ENCODE measurements at places on chromosomes 11 and 22.

- DNase-seq = no peak
Observed at GRCh38 chr11:58994171-58994570, 54.9 kb downstream of the GLYATL1 start.

DNA sequence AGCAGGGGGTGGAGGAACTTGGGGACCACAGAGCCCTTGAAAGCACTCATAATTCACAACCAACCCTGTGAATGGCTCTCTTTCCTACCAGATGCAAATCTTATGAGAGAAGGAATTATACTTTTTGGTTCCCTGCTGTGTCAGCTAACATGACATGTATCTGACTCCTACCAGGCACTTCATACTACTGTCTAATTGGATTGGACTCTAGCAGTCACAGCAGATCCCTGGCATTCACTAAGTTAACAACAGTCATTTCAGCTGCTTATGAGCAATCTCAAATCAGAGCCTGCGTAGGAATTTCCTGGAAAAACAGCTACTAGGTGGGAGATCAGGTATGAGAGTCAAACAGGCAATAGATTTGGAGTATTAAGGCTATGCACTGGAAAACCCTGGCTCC lies 11.1 kb upstream of the ENDOD1 start:
- no peak for DNase-seq

- no peak for DNase-seq
Observed at GRCh38 chr11:64535811-64536210, 55.2 kb upstream of the SLC22A12 start.

GRCh38 chr11:34205326-34206035 lies 100.1 kb downstream of the NAT10 start:
- DNase-seq = no peak

DNA sequence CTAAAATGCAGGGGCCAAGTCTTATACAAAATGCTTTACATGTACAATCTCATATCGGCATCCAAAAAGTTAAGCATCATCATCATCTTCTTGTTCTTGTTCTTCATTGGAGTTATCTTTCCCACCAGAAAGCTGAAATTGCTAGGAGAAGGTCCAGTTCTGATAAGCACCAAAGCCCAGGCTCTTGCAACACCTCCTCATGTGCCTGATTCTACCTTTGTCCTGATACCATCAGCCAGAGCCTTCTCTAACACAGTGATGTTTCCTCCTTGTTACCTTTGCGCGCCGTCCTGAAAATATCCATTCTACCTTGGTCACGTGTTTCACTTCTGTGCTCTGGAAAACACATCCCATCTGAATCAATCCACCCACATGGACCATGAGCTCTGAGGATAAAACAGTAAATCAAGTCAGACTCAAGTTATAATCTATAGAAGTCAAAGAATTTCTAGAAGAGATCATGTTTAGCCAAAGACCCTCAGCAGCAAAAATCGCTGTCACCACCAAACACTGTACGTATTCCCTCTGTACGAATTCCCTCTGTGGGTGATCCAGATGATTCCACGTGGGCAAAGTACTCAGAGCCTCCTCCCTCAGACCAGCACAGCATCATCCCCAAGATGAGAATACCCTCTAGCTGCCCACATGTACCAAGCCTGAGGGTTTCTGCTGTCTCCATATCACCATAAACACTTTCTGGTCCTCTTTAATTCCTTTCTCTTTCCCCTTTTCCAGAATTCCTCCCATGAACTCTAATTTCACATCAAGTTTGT lies 19.0 kb downstream of the JAML start:
- no peak for DNase-seq

GRCh38 chr22:38734421-38735100 lies 21.2 kb downstream of the SUN2 start:
- DNase-seq = no peak

DNA sequence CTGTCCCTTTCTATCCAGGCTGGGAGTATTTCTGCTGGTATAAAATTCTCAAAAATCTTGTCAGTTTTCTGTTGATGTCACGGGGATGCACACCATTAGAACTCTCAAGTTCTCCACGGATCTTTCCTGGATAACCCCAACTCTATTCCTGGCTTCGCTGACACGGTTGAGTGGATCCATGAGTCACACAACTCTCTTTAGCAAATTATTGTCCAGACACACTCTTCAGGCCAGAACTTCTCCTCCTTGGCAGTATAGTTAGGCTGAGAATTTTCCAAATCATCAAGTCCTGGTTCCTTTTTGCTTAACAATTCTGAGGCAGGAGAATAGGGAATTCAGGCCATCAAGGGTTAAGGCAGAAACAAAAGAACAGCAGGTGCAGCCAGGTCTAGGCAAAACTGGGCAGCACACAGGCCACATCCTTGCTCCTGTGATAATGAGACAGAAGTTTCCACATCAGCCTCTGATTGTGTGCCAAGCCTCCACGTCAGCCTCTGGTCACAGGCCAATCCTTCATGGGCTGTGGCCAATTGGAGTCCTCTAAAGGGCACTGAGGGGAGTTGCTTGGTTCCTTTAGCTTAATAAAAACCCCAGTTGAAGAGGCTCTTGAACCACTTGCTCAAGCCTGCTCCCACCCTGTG lies 5.7 kb upstream of the ACAT1 start:
- peak; percentile 84 for DNase-seq

DNA sequence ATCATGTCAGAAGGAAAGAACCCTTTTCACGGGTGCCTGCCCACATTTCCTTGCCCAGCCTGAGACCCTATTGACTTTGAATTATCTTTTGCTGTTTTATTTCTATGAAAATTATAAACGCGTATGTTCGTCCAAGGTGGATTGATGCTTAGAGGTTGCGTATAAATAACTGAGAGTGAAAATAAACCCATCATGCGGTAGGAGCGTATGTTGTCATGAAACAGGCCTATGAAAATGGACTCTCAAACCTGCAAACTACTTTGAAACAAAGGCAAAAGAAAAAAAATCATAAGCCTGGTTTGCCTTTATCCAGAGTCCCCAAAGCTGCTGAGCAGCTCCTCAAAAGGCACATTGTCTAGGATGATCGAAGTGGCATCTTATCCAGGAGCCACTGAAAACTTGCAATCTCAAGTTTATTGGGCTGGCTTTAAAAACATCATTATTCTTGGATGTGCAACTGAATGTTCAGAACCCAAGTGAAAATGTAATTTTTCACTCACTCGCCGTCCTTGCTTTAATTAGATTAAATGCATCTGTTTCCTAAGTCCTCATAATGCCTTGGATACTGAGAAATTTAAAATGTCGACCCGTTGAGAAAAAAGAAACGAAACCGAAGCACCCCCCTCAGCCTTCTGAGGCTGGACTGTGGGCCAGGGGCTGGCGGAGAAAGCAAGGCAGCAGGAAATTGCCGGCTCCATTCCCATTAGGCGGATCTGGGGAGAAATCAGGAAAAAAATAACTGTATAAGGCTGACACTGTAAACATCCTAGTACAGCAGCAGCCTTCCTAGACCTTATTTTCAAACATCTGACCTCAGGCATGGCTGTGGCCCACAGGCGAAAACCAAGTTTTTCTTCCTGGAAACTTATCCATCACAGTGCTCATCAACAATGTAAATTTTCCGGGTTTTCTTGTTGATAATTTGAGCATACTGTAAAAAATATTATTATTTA lies 82.9 kb upstream of the PPARA start:
- no peak for DNase-seq

GRCh38 chr22:19880786-19881569 lies 26.3 kb upstream of the GNB1L start:
- DNase-seq = peak; percentile 96

GRCh38 chr11:77053217-77054015 lies 13.4 kb upstream of the CAPN5 start:
- no peak for DNase-seq

DNA sequence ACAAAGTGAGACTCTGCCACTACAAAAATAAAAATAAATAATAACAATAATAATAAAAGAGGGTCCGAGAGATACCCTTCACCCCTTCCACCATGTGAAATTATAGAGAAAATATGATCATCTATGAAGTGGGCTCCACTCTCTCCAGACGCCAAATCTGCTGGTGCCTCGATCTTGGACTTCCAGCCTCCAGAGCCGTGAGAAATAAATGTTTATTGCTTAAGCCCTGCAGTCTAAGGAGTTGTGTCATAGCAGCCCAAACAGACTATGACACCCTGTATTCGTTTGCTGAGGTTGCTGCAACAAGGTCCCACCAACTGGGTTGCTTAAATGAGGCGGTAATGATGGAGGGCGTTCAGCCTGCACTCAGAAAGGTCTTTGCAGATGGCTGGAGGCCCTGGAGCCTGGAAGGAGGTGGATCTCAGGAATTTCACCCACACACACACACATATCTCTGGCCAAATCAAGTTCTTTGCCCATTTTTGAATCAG lies 7.6 kb upstream of the SEPTIN5 start:
- DNase-seq = no peak

GRCh38 chr22:37669586-37669985 lies 5.8 kb upstream of the LGALS1 start:
- no peak for DNase-seq

DNA sequence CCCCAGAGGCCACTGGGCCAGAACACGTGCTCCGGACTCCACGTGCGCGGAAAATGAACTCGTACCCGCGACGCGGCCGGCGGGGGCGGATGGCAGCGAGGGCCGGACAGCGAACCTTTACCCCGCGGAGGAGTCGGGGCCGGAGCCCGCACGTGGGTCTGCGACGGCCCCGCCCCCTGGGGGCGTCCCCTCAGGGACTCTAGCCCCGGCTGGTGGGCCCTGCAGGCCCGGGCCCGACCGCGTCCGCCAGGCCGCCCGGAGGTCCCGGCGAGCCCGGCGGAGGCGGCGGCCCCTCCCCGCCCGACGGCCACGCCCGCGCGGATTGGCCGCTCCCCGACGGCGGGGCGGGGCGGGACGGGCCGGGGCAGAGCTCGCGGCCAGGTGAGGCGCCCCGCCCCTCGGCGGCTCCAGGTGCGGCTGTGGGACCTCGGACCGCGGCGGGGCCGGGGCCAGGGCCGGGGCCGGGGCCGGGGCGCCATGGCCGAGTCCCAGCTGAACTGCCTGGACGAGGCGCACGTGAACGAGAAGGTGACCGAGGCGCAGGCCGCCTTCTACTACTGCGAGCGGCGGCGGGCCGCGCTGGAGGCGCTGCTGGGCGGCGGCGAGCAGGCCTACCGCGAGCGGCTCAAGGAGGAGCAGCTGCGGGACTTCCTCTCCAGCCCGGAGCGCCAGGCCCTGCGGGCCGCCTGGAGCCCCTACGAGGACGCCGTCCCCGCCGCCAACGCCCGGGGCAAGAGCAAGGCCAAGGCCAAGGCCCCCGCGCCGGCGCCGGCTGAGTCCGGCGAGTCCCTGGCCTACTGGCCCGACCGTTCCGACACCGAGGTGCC lies at the start of gene FAM83F:
Gene FAM83F (plus strand): TSS at position 389 of the 827 bp plus-strand sequence. CDS start 89 bp downstream, at position 478.
- no peak for DNase-seq

GRCh38 chr11:117647872-117648271 lies 149.1 kb downstream of the DSCAML1 start:
- no peak for DNase-seq

- no peak for DNase-seq
Observed at GRCh38 chr11:10030122-10030490, 263.9 kb downstream of the SBF2 start.

GRCh38 chr11:120385110-120385509 lies 48.9 kb downstream of the ARHGEF12 start:
- DNase-seq = no peak

DNA sequence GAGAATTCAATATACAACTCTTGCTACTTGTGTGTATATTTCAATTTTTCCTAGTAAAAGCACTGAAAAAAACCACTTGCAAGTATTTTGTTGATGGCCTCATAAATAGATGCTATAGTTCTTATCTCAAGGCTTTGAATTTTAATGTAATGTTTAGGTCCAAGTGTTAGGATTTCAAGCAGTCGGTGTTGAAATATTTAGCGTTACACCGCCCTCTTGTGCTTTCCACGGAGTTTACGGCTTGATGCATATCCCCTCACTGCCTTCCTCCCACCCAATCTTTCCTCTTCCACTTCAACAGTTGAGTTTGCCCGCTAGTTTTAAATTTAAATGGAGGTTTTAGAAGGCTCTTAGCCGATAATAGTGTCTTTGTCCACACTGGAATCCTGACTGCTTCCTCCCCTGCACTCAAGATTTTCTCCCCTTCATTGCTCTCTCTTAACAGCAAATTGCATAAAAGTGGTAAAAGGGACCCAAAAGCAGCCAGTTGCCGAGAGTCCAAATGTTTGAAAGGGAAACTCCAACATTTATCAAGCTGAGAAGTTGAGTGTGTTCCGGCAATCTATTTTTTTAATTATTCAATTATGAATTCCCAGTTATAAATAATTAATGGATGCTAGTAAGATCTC lies 25.9 kb upstream of the HTATIP2 start:
- peak; percentile 26 for DNase-seq

- no peak for DNase-seq
Observed at GRCh38 chr11:77446911-77447629, 26.8 kb downstream of the PAK1 start.

- DNase-seq = peak; percentile 81
Observed at GRCh38 chr11:26188554-26188953, 143.4 kb upstream of the ANO3 start.

GRCh38 chr11:134576721-134577171 lies 164.7 kb upstream of the B3GAT1 start:
- no peak for DNase-seq

DNA sequence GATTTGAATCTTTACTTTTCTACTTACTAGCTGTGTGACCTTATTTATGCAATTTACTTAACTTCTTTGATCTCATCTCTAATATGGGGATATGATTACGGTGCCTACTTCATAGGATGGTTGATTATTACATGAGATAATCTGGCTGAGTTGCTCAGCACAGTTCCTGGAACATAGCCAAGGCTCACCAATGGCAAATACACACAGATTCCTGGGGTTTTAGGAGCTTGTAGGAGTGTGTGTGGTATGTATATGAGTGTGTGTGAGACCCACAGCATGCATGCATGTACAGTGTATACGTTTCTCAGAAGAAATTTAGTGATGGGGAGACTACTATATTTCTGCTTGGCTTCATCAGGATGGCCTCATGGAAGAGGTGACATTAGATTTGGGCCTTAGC lies 256.9 kb downstream of the KIRREL3 start:
- DNase-seq = no peak

- no peak for DNase-seq
Observed at GRCh38 chr22:44316393-44317122, 3.8 kb upstream of the SHISAL1 start.

DNA sequence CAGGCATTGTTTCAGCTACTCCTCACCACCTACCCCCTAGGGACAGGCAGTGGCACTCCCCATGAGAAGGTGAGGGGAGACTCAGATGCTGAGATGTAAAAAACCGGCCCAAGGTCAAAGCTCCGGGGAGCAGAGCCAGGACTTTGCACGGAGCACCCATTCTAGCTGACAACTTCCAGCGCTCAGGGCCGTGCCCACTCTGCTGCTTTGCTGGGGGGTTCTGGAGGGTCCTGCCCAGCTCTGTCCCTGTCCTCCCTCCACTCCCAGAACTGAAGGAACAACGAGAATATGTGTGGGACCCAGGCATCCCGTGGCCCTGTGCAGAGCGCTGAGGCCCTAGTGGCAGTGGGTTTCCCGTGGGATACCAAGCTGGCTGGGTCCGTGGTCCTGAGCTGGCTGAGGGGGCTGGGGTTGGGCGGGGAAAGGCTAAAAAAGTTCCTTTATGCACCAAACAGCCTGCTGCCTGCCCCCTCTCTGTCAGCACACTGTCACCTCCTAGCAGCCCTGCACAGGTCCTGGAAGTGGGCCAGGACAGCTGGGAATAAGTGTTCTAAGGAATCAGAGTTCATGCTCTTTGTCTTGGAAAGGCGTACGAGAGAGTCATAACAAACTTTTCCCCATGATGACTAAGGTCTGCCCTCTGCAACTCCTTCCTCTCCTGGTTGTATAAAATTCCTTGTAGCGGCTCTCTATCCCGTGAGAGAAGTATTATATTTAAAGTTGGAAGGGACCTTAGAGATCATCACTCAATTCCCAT lies 1.9 kb downstream of the MS4A10 start:
- DNase-seq = peak; percentile 78

Measured in HCEC 1CT (cell line).